Activated CD4-positive, alpha-beta T cell treated with anti-CD3 and anti-CD28 coated beads for 24 hours (primary cell): ENCODE measurements at places on chromosomes 7 and 10.
A peak's percentile ranks its signal among the peaks of the same experiment; 100 is the strongest.

GRCh38 chr10:112249722-112250121 is 33.5 kb upstream of the TECTB start:
- DNase-seq = no peak

DNA sequence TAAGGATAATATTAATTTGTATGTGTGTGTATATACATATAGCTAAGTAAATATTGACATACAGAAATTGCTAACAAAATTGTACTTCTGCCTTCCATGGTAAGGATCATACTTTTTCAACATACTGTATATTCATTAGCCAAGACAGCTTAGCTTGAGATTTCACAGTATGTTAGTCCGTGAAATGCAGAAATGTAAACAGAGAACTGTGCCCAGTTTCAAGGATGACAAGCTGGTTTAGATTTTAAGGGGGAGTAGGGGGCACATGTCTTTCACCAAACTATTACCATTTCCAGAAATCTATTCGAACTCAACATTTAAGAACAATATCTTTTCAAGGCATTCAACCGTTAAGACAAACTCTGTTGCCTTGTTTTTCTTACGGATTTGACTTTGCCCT is 182.2 kb downstream of the SORCS1 start:
- no peak for DNase-seq

- no peak for DNase-seq
Measured at GRCh38 chr10:30803892-30804322, 174.4 kb upstream of the LYZL2 start.

- no peak for DNase-seq
Measured at GRCh38 chr7:16060502-16060901, 360.8 kb downstream of the CRPPA start.

- DNase-seq = peak; percentile 18
Measured at GRCh38 chr7:138449580-138449979, 10.5 kb upstream of the TRIM24 start.

DNA sequence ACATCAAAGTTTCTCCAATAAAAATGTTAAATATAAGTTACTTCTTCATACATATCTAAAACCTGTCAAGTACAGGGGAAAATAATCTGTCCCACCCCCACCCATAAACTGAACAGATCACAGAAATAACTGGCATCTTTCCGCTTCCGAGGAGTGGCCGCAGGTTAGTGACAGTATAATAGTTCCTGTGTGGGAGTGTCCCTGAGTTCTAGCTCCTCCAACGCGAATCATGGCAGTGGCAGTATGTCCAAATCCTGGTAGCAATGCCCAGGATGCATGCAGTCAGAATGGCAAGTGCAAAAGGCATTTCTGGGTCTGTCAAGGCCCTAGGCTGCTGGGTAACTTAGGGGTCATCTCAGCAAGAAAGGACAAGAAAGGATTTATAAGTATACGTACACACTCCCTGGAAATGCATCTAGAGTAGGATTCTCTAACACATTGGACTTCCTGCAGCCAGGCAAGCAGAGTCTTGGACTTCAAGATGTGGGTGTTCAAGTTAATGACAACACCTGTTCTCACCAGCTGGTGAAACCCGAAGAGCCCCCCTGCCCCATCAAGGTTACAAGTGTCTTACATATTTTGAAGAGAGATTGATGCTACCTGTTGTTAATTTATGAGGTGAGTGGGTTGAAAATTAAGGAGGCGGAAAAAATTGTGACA is 94.4 kb upstream of the COL1A2 start:
- no peak for DNase-seq

GRCh38 chr7:47720141-47720906 is 138.4 kb upstream of the TNS3 start:
- no peak for DNase-seq

- no peak for DNase-seq
Measured at GRCh38 chr7:25486656-25487055, 258.4 kb upstream of the NPVF start.

DNA sequence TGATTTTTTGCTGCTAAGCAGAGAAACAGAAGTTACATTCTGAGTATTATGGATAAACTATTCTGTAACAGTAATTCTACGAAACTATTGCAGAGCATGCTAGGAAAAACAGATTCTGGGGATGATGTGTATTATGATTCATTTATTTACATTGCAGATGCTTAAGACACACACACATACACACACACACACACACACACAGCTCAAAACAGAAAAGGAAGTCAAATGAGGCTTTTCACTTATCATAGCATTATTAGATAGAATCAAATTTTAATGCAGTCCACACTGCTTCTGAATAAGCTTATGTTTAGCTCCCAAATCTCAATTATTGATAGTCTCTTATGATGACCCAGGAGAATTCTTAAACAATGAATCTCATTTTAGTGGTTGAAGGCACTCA is 307.2 kb downstream of the HGF start:
- no peak for DNase-seq

GRCh38 chr7:143372070-143372469 is 9.1 kb upstream of the ZYX start:
- DNase-seq = no peak

GRCh38 chr7:108358553-108358952 is 97.7 kb downstream of the NRCAM start:
- DNase-seq = no peak

DNA sequence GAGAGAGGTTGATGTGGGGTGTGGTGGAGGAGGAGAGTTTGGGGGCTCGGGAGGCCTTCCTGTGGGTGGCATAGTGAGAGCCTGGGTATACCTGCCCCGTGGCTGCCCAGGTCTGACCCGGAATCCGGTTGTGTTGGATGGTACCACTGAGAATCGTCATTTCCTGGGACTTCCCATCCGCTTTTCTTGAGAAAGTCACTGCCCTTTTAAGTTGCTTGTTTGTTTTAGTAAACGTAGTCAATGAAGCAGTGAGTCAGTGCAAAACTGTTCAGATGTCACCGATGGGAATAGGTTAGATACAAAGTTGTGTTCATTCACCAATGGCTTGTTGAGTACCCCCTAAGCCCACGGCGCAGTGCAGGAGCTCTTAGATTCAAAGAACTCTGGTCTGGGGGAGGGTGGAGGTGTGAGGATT is 285.8 kb downstream of the CAMK1D start:
- DNase-seq = no peak

DNA sequence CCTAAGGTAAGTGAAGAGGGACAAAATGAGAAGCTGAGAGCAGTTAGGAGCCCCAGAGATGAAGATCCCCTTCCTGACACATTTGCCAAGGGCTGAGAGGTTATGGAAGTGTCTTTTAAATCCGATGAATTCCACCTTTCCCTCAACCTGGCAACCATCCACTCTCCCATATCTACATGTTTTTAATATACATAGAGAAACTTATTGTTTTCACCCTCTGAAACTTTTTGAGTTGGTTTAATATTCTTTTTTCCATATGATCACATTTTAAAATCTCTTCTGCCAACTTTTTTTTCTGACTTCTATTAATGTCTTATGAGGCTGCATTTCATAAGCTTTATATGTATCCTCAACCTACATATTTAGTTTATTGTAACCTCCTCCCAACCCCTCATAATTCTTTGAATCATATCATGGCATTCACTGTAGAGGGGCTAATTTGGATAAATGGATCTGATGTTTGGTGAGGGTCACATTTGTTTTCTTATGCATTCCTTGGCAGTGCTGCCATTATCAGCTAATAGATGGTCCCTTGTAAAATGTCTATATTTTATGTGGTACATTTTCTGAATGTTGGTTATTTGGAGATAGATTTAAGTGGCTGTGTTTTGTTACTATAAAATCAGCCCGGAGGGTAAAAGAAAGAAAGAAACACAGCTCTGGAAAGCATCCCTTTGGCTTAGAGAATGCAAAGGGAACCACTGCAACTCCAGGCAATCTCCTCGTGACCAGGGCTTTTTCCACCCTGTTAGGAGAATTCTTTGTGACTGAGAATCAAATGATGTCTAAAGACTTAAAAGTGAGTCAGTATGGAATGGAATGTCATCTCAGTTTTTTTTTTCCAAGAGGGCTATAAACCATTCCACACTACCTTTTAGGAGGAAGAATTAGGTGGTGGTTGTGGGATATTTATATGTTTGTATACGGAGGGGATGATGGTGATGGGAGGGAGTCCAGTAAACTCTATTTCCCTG is 334.4 kb downstream of the SUGCT start:
- no peak for DNase-seq

GRCh38 chr7:428927-429827 is 90.5 kb downstream of the PDGFA start:
- DNase-seq = no peak

- peak; percentile 21 for DNase-seq
Measured at GRCh38 chr10:73095481-73096021, 1.1 kb downstream of the P4HA1 start.

GRCh38 chr7:102140952-102141370 is 145.7 kb upstream of the SH2B2 start:
- no peak for DNase-seq

- DNase-seq = no peak
Measured at GRCh38 chr10:55485827-55486226, 684.8 kb upstream of the PCDH15 start.

- DNase-seq = peak; percentile 43
Measured at GRCh38 chr10:87505366-87506111, 846 bp downstream of the MINPP1 start.

DNA sequence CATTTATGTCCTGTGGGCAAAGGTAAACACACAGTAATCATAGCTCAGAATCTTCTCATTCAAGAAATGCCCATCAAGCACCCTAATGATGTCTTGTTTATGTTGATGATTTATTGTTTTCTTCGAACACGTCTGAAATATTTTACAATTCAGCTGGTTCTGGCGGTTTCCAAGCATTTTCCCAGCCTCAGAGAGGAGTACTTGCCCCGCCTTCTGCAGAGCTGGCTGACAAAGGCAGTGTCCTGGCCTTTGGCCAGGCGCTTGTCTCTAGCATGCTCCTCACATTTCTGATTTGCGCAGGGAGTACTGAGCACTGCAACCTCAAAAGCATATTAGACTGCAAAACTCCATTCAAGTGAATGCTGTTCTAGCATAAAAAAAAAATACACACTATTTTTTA is 314.2 kb upstream of the GNAI1 start:
- no peak for DNase-seq

DNA sequence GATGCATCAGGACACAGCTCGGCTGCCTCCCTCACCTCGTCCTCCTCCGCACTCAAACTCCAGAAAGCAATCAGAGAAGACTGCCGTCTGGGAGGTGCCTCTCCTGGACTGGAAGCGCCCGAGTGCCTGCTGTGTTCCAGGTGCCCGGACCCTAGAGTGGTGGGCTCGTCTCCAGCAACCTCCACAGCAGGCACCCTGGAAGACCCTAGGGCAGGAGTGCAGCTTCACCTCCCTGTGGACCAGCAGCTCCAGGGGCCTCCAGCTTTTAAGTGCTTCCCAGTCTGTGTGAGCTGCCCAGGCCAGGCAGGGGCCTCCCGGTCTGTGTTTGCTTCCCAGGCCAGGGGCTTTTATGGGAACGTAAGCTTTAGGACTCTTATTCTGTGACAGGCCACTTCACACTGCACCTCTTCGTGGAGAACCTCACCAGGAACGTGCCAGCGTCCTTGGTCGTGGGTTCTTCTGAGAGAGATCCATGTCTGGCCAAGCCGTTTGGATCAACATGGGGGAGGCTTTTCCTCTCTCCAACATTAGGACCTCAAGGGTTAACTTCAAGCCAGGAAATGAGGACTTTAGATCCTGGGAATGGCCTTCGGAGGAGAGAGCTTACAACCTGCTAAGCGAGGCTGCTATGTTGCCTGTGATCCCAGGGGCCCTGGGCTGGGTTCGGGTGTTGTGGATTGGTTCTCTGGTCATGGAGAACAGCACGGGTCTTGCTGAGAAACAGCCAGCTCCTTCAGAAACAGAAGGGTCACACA is 5.9 kb upstream of the PWWP2B start:
- DNase-seq = no peak

GRCh38 chr7:94374231-94374630 is 20.5 kb upstream of the COL1A2 start:
- DNase-seq = no peak

DNA sequence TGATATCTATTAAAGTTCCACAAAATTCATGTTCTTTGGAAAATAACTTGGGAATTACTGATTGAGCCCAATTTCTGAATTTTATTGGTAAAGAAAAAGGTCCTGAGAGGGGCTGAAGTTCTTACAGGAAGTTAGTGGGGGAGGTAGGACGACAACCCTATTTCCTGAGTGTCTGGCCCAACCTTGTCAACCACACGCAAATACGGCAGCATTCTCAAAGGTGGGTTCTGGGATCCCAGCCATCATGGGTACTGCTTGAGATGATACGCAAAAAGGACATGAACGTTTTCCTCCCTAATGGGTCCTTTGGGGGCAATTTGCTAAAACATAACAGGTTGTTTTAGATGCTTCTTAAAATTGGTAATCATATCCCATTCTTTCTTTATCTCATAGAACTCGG is 2.7 kb upstream of the PDCD4 start:
- no peak for DNase-seq

GRCh38 chr7:46654546-46655443 is 733.7 kb upstream of the IGFBP3 start:
- no peak for DNase-seq

- DNase-seq = no peak
Measured at GRCh38 chr10:4701016-4701415, 125.0 kb upstream of the AKR1E2 start.

DNA sequence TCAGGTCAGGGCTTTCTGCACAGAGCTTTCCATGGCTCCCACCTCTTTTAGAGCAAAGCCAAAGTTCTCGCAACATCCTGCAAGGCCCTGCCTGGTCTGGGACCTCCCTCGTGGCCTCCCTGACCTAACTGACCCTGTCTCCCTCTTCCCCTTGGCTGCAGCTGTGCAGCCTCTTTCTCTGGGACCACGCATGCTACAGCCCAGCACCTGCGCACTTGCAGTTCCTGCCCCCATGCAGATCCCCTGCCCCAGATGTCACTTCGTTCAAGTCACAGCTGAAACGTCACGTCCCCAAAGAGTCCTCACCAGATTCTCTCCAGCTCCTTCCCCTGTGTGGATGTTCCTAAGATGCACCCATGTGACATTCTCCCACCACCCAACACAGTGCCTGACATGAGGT is 61.2 kb upstream of the ZNF716 start:
- no peak for DNase-seq

DNA sequence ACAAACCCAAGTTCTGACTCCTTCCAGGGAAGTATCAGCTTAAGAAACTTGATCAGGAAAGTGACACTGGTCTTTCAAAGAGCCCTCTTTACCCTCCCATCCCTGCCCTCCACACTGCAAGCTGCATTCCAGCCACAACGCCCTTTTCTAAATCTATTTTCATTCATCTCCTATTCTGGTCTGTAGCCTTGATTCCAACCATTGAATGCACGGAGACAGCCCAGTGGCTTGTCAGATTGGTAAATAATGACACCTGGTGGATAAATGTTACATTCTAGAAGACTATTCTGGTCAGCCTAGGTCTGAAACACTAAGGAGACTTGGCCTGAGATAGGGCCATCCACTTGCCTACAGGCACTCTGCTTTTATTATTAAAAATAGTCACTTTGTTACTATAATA is 20.9 kb downstream of the MORN4 start:
- no peak for DNase-seq

DNA sequence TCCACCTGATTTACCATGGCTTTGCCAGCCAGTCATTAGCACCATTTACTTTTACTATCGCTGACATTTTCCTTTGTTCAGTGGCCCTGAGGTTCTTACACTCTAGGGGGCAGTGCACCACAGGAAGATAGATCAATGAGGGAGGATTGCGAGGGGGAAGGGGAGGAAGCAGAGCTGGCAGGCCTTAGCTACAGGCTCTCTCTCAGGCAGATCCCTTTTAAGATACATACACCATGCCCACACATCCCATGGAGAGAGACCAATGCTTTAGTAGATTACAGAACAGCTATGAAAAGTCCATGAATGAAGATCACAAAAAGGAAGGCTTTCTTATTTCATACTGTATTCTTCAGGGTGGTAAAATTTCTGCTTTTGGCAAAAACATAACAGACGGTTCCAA is 47.4 kb downstream of the DENND11 start:
- peak; percentile 24 for DNase-seq
